Activated naive CD8-positive, alpha-beta T cell treated with anti-CD3 and anti-CD28 coated beads for 36 hours (primary cell): ENCODE measurements at places on chromosomes 3 and 15. TPM values are rescaled to one million over a fixed set of nuclear protein-coding genes. Genes with fewer than 3 reads are reported as not detected.

The PLA2G4D gene
- not detected for total RNA-seq

The DGKG gene
- total RNA-seq, result 0.58 TPM

The MYZAP gene
- total RNA-seq, result not detected

The EAF2 gene
- total RNA-seq, result 13.9 TPM

The GPR176 gene
- not detected for total RNA-seq

The VIPR1 gene
- 6.6 TPM for total RNA-seq

The TUSC7 gene
- total RNA-seq, result not detected

The PLEKHO2 gene
- total RNA-seq, result 7.8 TPM

The FBXW12 gene
- not detected for total RNA-seq

The ALPK3 gene
- 0.06 TPM for total RNA-seq

The OR5K2 gene
- not detected for total RNA-seq

The ITIH1 gene
- not detected for total RNA-seq

The STAC gene
- not detected for total RNA-seq

The TMEM207 gene
- total RNA-seq, result not detected

The CHRFAM7A gene
- 0.04 TPM for total RNA-seq

The NEO1 gene
- total RNA-seq, result 4.1 TPM

The QARS1 gene
- total RNA-seq, result 272 TPM

The DOCK3 gene
- total RNA-seq, result 2.1 TPM

The TRIM59 gene
- total RNA-seq, result 44.0 TPM

The RAB6B gene
- total RNA-seq, result 0.29 TPM

The ALS2CL gene
- total RNA-seq, result 1.3 TPM

The GRAMD2A gene
- not detected for total RNA-seq

The THRB gene
- total RNA-seq, result not detected

The PP2D1 gene
- total RNA-seq, result not detected

The BCHE gene
- total RNA-seq, result not detected

The ZNF774 gene
- 0.82 TPM for total RNA-seq

The SI gene
- not detected for total RNA-seq

The MGLL gene
- 0.28 TPM for total RNA-seq

The C3orf20 gene
- 0.14 TPM for total RNA-seq

The LTK gene
- total RNA-seq, result not detected

The SPINK8 gene
- not detected for total RNA-seq

The ROPN1 gene
- not detected for total RNA-seq

The RARRES1 gene
- not detected for total RNA-seq

The RLBP1 gene
- total RNA-seq, result not detected

The RBP2 gene
- total RNA-seq, result not detected

The PCBP4 gene
- total RNA-seq, result 5.6 TPM

The DAZL gene
- total RNA-seq, result not detected

The LRTM1 gene
- not detected for total RNA-seq

The C3orf33 gene
- total RNA-seq, result 2.7 TPM

The REC114 gene
- not detected for total RNA-seq

The BTD gene
- 2.7 TPM for total RNA-seq

The ARPP21 gene
- total RNA-seq, result not detected
